OCI-LY7 (cell line): ENCODE measurements at places on chromosomes 11 and 22. TPM values are rescaled to one million over a fixed set of nuclear protein-coding genes. Genes with fewer than 3 reads are reported as not detected.

The SCGB2A2 gene
- total RNA-seq = not detected in 2 replicates

The KDELR3 gene
- not detected in 2 replicates for total RNA-seq

The OR5I1 gene
- total RNA-seq = not detected in 2 replicates

The LMNTD2 gene
- 16.9 and 17.7 TPM in 2 replicates for total RNA-seq

The TRIM49B gene
- total RNA-seq = not detected in 2 replicates

The FAM180B gene
- total RNA-seq = 0.23 and 0.26 TPM in 2 replicates

The RAD9A gene
- total RNA-seq = 62.2 and 71.1 TPM in 2 replicates

The CTTN gene
- 9.3 and 9.4 TPM in 2 replicates for total RNA-seq
